Upper lobe of right lung (tissue), 1 donor: ENCODE measurements at places on chromosomes 3 and 15. TPM values are rescaled to one million over a fixed set of nuclear protein-coding genes. Genes with fewer than 3 reads are reported as not detected.

The TMEM212 gene
- total RNA-seq, result not detected

The SLC27A2 gene
- total RNA-seq, result 0.96 TPM

The GOLGA8S gene
- 0.20 TPM for total RNA-seq

The PAK2 gene
- 77.8 TPM for total RNA-seq

The GMPS gene
- total RNA-seq, result 41.2 TPM

The GYG1 gene
- 45.6 TPM for total RNA-seq

The CD80 gene
- 7.9 TPM for total RNA-seq

The SEMA3G gene
- total RNA-seq, result 27.6 TPM

The UBXN7 gene
- 54.0 TPM for total RNA-seq

The KCNH8 gene
- total RNA-seq, result 0.41 TPM

The GHSR gene
- not detected for total RNA-seq

The TGM4 gene
- not detected for total RNA-seq

The THRB gene
- total RNA-seq, result 19.7 TPM

The GOLGA8R gene
- 5.3 TPM for total RNA-seq

The DGKG gene
- total RNA-seq, result 4.7 TPM
